Smooth muscle cell of the brain vasculature (primary cell): ENCODE measurements at places on chromosomes 1 and 21.

GRCh38 chr1:21123287-21123948, 53.3 kb downstream of the EIF4G3 start:
- no peak for DNase-seq

DNA sequence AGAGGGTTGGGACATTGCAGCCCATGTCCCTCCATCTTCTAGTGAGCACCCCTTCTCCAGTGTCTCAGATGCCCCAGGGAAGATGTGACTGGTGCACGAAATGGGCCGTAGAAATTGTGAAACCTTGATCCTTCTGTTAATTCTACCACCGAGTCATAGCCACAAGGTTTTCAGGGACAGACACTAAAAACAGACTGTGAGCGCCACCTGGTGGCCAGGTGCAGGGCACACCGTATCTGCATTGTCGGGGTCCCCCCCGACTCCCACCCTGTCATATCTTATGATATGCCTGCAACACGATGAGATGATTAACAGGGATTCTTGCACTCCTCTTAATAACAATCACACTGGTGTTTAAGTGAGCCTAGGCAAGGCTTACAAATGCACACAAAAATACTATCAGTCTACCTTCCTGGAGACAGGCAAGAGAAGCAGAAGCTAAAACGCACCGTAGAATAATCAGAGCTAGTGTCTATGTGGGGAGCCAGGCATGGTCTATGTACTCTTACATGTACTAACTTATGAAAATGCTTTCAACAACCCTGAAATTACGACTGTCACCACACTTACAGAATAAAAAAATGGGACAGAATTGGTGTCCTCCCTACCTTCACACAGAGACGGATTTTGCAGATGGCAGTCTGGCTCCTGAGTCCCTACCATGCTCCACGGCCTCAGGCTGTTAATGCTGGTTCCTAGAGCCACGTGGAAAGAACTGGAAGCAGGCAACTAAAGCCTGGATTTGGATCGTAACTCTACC, 57.9 kb downstream of the FHAD1 start:
- no peak for DNase-seq

GRCh38 chr1:38958967-38959366, 17.3 kb upstream of the RHBDL2 start:
- no peak for DNase-seq

- DNase-seq, result peak; percentile 13
These were observed 48.1 kb downstream of the ELAPOR1 start for GRCh38 chr1:109161858-109162606.

DNA sequence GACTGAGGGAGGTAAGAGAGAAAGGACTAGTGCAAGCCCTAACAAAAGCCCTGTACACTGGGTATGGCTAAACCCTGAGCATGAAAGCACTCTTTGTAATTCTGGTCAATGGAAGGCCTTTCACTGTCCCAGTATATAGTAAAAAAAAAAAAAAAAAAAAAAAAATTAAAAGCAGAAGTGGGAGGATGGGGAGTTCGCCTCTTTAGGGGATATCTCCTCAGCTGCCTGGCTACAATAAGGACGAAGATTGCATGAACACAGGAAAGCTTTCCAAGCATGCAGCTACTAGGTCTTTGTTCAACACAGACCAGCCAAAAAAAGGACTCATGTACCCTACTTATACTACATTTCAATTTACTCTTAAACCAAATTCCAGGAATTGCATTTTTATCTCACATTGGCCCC, 59.1 kb downstream of the EIF4G3 start:
- no peak for DNase-seq

DNA sequence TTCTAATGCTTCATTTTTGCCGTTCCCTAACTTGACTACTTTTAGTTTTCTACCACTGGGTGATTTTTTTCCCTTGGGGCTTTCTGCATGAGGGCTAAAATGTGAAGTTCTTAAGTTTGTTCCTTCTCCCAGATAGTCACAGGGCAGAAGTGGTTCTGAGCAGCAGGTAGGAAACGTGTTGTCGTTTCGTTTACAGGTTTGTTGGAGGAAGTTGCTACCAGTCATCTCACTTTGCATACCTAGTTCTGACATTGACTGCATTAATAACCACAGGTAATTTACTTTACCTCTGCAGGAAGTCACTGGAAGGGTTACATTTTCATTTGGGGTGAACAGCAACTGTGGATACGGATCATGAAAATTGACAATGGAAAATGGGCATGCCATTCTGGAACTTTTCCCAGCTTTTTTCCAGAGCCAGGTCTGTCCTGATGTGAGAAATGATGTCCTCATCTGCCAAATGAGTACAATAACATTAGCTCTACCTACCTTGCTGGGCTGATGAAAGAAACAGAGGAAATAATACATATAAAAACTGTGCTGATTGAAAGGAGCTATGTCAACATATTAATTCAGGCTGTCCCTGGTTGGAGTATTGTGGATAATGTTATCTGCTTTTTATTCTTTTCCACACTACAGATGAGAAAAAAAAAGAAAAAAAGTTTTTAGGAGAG, 94.2 kb downstream of the DISC1 start:
- no peak for DNase-seq

GRCh38 chr1:108732398-108732797, 14.1 kb upstream of the STXBP3 start:
- no peak for DNase-seq
